Osteoblast (primary cell): ENCODE measurements at places on chromosomes 13 and 19. TPM values are rescaled to one million over a fixed set of nuclear protein-coding genes. Genes with fewer than 3 reads are reported as not detected.

GRCh38 chr13:27921421-27921960 is 1.7 kb downstream of the PDX1 start:
- peak; percentile 58 for DNase-seq

GRCh38 chr13:27381601-27382000 is 42.8 kb upstream of the GTF3A start:
- no peak for DNase-seq

GRCh38 chr13:32310134-32310706 is 4.9 kb downstream of the ZAR1L start:
- peak; percentile 77 for DNase-seq

DNA sequence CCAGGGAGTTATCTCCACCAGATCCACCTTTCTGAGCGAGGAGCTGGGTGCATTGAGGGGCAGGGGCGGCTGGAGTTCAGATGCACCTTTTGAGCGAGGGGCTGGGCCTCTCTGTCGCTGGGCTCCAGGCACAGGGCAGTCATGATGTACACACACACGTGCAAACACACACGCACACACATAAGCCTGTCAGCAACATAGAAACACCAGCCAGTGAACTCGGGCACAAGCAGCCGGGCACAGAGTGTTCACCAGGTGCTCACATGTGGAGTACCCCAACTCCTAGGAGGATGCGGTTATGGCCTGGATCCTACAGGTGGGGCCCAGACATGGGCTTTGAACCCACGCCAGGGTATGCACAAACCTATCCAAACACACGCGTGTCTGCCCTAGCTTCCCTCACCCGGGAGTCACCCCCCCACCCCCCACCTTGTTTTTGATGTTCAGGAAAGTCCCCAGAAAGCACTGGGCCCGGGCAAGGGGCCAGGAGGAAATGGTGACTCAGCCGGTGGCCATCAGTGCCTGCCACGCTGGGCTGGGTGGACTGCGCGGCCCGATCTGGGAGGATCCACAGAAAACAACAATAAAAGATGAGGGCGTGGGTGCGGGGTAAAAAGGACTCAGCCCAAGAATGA is 13.3 kb downstream of the ARRDC2 start:
- peak; percentile 97 for DNase-seq

- no peak for DNase-seq
Observed at GRCh38 chr13:85461621-85462020, 337.6 kb downstream of the SLITRK6 start.

DNA sequence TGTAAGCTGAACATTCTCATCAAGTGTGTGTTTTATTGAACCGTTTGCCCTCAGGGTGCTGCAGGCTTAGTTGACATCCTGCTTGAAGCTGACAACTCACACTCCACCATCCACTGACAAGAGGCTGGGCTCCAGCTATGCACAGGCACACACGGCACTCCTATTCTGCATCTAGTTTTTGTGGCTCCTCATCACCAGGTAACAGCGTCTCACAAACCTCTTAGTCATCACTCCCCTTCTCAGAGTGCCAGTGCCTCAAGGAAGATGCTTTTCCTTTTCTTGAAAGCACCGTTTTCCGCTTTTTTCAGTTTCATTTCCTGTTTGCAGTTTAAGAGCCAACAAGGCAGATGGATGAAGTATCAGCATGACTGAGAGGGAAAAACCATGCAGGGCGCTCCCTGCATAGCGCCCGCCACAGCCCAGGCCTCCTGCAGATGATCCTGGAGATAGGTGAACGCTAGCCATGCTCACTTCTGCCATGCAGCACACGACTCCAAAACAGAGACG is 491.2 kb downstream of the COG6 start:
- no peak for DNase-seq

DNA sequence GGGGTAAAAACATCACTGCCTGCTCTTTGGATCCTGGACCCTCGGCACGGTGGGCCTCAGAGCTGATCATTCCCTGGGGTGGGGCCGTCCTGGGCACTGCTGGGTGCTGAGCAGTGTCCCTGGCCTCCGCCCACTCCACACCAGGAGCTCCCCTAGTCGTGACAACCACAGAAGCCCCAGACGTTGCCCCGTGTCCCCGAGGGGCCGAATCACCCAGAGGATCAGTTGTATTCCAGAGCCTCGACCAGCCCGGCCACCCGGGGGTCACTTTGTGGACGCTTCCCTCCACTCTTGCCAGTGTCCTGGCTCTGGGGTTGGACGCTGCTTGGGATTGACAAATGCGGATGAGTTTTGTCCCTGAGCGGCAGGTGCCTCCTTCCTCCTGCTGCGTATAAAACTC is 10.2 kb downstream of the C2CD4C start:
- no peak for DNase-seq

The IGFL1 gene
- not detected in 2 replicates for total RNA-seq

The ZNF829 gene
- 4.0 and 4.7 TPM in 2 replicates for total RNA-seq
